Activated CD4-positive, alpha-beta T cell treated with anti-CD3 and anti-CD28 coated beads, Interleukin-2, amount 50 U/mL, for 16 hours (primary cell): ENCODE measurements at places on chromosomes 3 and 15.
A peak's percentile ranks its signal among the peaks of the same experiment; 100 is the strongest.

DNA sequence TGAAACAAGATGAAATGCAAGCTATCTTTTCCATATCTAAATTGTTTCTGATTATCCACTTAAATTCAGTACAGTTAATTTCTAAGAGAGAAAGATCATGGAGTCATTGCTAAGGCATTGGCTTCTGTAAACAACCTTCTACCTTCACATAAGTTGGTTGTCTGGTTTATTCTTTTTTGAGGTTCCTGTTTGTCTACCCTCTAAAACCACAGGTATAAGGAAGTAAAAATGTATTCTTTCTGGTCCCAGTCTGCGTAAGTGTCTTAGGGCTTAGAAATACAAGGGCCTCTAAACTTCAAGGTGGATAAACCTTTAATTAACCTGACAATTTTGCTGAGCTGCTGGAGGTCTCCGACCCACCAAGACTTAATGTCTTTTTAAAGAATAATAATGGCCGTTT is 3.6 kb upstream of the ATOSA start:
- no peak for DNase-seq

GRCh38 chr3:72538070-72538745 is 310.0 kb downstream of the SHQ1 start:
- no peak for DNase-seq

GRCh38 chr15:99445272-99445850 is 120.4 kb upstream of the MEF2A start:
- no peak for DNase-seq

DNA sequence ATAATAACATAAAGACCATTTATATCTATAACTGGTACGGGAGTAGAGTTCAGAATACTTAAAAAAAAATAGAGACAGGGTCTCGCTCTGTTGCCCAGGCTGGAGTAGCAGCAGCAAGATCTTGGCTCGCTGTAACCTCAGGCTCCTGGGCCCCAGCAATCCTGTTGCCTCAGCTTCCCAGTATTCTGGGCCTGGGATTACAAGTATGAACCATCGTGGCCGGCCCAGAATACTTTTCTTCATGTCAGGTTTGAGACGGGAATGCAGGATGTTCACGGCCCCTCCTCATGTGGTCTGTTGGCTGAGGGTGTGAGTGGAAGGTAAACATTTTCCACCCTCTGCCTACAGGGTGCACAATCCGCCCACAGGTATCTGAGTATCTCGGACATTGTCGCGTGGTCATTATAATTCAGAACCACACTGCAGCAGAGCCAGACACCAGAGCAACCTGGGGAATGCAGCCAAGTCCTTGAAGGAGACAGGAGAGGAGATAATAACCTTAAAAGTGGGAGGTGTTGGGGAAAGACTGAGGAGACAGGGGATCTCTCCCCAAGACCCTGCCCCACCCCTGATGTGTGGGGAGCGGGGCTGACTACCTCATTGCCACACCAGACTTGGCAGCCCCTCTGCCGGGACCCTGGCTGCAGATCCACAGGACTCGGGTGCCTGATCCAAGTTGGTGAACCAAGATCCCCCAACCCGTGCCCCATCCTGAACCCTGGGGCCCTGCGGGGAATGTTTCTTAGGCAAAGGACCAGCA is 106.8 kb downstream of the ADCY5 start:
- no peak for DNase-seq

GRCh38 chr3:163476179-163476578 is 1602.1 kb downstream of the SI start:
- no peak for DNase-seq

DNA sequence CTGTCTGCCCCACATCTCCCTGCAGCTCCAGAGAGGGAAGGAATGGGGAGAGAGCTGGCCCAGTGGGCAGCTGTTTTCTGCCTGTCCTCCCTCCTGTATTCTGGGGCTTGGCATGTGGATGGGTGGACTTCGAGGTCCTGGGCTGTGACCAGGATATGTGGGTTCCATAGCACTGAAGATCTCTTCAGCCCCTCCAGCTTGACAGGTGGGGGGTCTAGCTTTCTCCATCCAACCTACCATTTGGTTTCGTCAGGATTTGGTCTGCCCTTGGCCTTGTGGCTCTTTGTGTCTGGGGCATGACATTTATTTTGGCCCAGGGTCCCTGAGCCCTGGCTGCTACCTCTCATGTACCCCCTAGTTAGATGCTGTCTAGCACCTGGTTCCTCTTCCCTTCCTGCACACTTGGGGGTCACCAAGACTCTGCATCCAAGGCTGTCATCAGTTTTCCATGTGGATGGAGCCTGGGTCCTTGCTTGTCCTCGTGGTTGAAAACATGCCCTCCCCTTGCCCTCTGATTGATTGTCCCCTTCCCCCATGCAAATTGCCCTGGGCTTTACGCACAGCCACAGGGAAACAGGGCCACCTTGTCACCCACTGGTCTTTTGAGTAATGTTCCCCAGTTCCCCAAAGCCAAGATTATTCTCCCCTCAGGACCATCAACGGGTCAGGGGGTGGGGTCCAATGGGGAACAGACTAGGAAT is 3.2 kb downstream of the EPHB3 start:
- no peak for DNase-seq

DNA sequence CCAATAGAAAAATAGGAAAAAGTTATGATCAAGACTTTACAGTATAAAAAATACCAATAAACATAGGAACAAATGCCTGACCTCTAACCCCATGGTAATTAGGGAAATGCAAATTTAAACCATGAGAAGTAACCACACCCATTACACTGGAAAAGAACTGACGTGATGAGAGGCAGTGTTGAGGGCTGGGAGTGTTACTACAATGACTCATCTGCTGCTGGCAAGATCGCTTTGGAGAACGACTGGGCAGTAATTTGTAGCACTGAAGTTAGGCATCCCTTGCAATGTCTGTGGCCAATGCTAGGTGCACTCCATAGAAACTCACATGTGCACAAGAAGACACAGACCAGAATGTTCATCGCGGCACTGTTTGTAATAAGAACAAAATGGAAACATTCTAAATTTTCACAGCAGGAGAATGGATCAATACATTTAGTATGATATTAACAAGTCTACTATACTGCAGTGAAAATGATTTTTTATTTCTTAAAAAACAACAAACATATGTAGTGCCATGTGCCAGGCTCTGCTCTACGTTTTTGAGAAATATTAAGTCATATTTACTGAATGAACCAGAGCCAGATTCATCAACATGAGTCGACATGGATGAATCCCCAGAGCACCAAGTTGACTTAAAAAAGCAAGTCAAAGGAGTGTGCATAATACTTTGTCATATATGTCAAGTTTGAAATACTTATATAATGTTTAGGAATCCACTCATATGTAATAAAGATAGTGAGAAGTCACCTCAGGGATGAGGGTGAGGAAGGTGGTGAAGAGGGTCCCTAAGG is 37.6 kb upstream of the EPHB3 start:
- peak; percentile 64 for DNase-seq

GRCh38 chr3:133910422-133910821 is 14.7 kb upstream of the RAB6B start:
- DNase-seq: no peak

DNA sequence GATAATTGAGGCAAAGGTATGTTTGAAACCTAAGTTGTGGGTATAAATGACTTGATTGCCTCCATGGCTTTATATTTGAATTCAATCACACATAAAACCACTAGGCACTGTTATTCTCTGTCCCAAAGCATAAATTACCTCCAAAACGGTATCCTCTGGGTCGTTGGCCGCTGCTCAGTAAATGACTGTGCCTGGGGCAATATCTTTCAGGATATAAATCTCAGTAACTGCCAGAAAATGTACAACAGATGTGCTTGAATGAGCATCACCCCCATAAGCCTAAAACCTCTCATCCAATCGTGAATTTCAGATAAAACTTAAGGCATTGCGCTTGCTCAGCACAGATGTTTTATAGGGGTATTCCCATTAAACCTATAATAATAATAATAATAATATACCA is 19.0 kb upstream of the C3orf49 start:
- no peak for DNase-seq
